ENCODE measurements at places on chromosomes 3 and 15. TPM values are rescaled to one million over a fixed set of nuclear protein-coding genes. Genes with fewer than 3 reads are reported as not detected.

DNA sequence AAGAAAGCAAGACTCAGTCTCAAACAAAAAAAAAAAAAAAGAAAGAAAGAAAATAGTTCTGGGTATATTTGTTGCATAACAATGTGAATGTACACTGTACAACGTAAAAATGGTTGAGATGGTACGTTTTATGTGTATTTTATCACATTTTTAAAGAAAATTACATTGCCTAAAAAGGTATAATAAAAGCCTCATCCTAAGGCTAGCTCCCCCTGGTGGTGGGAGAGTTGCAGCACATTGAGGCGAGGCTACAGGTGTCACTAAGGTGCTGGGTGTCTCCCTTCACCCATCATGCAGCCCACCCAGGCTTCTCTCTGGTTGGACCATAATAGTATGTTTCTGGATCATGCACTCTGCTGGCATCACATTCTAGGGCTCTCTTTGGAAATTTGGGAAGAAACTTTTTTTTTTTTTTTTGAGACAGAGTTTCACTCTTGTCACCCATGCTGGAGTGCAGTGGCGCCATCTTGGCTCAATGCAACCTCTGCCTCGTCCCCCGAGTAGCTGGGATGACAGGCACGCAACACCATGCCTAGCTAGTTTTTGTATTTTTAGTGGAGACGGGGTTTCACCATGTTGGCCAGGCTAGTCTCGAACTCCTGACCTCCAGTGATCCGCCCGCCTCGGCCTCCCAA, 12.4 kb upstream of the RAB11A start:
- DNase-seq, result peak; percentile 61
- no peaks in the 10 kb centered on the region for H3K27me3 ChIP-seq
- H3K27ac ChIP-seq, result no peak overlapping the region
- H3K4me3 ChIP-seq, result no peak overlapping the region
- H3K36me3 ChIP-seq, result no peaks in the 10 kb centered on the region

Gene ROPN1
- total RNA-seq, result 1.0 TPM

- no peak overlapping the region for H3K4me3 ChIP-seq
- no peak for DNase-seq
- no peaks in the 10 kb centered on the region for H3K27me3 ChIP-seq
- no peaks in the 10 kb centered on the region for H3K36me3 ChIP-seq
- H3K27ac ChIP-seq, result no peak overlapping the region
Measured at GRCh38 chr3:108136561-108137459, 46.0 kb upstream of the CD47 start.

GRCh38 chr3:116776880-116777785, 67.6 kb downstream of the TUSC7 start:
- no peaks in the 10 kb centered on the region for H3K4me1 ChIP-seq
- no peaks in the 10 kb centered on the region for H3K27me3 ChIP-seq
- H3K4me3 ChIP-seq, result no peak overlapping the region

Gene SH3GL3
- total RNA-seq, result not detected

DNA sequence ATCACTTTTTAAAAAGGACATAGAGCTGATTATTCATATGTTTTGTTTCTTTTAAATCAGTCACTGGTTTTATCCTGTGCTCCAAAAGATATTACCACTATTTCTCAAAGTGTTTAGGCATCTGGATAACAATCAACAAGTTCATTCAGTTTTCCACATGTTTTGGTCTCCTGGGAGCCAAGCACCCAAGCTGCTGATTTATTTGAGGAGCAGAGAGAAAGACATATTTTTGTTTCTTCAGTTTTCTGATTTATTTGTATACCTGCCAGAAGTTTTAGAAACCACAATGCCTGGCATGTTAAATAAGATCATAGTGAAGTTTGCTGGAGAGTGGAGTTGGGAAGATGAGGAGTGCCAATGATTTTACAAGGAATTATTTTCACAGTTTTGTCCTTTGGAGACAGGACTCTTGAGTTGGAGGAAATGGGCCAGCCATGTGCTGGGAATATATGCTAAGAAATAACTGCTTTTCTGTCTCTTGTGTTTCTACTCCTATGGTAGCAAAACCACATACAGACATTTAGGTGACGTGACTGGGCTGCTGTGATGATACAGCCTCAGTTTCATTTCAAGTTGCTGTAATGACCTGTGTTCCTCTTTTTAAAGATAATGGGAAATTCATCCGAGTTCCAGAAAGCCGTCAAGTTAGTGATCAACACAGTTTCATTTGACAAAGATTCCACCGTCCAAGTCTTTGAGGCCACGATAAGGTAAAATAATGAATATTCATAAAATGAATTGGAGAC, 11.7 kb downstream of the EDEM1 start:
- H3K4me3 ChIP-seq, result no peak overlapping the region
- H3K4me1 ChIP-seq, result no peaks in the 10 kb centered on the region
- H3K27ac ChIP-seq, result no peak overlapping the region
- no peaks in the 10 kb centered on the region for H3K27me3 ChIP-seq
- H3K36me3 ChIP-seq, result peaks cover 27% of the 10 kb centered on the region

- no peak overlapping the region for H3K27ac ChIP-seq
- no peak overlapping the region for H3K4me3 ChIP-seq
- DNase-seq, result no peak
- H3K4me1 ChIP-seq, result no peaks in the 10 kb centered on the region
- H3K27me3 ChIP-seq, result no peaks in the 10 kb centered on the region
Measured at GRCh38 chr3:195812366-195812765, 637 bp upstream of the MUC4 start.

GRCh38 chr15:47427463-47427862, 289.8 kb upstream of the SEMA6D start:
- H3K4me1 ChIP-seq, result no peaks in the 10 kb centered on the region
- no peaks in the 10 kb centered on the region for H3K27me3 ChIP-seq
- no peak overlapping the region for H3K27ac ChIP-seq
- no peak for DNase-seq

DNA sequence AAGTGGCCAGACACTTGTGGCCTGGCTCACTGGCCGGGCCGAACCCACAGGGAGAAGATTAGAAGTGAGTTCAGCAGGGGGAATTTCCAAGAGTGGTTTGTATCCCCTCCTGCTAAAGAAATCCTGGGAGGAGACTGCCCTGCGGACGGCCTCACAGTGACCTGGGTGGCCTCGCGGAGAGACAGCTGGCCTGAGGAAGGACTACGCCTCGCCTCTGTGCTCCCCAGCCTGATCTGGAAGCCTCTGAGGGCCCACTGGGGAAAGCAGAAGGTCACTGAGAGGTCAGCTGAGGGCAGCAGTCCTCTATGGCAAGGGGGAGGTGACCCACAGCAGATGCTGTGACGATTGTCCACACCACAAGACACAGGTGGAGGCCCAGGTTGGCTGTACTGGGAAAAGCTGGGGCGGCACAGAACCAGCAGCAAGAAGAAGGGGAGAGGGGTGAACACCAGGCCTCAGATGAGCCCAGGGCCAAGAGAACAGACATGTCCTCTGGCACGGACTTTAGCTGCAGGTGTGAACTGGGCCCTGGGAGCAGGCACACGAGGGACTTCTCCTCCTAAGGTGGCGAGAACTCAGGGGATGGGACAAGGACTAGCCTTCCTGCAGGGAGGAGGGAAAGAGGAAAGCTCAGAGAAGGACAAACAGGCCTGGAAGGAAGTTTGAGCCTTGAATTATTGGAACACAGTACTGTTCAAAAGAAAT, 37.2 kb upstream of the DLG1 start:
- H3K4me3 ChIP-seq, result no peak overlapping the region
- H3K4me1 ChIP-seq, result no peaks in the 10 kb centered on the region
- H3K27me3 ChIP-seq, result no peaks in the 10 kb centered on the region

DNA sequence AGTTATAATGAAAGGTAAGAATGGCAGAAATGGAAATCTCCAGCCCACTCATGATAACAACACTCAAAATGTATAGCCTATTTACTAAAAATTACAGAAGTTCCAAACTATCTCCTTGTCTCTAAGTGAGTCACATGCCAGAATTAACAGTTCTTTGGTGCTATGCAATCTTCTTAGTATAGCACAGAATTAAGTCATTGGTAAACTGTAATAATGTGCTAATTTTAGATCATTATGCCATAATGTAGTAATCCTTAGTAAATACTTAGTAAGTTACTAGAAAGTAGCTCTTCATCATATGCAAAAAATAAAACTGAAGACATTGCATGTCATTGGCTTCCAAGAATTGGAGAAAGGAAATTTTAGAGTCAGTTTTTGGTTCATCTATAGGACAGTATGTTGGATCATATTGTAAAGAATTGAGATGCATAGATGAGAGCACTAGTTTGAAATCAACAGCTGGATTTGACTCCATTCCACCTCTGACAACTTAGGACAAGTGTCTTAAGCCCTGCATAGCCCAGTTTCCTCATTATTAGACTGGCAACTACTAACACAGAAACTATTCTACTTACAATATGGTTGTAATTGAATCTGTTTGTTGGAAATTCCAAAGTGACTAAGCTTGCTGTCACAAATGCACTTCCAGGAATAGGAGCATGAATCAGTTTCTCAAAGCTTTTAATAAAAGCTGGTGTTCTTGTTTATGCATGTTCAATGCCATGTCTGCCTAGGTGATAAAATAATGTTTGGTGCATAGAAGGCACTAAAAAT, 40.1 kb upstream of the CD47 start:
- peak overlapping the region; percentile 27 for H3K27ac ChIP-seq
- H3K4me3 ChIP-seq, result no peak overlapping the region
- no peaks in the 10 kb centered on the region for H3K36me3 ChIP-seq
- no peak for DNase-seq
- H3K27me3 ChIP-seq, result no peaks in the 10 kb centered on the region

GRCh38 chr3:39809181-39809994, at the start of gene MYRIP:
MYRIP (plus strand) TSS chr3:39809609; CDS start chr3:39900817, 91,208 bp downstream.
- peaks cover 36% of the 10 kb centered on the region for H3K27me3 ChIP-seq
- no peak within 1 kb of the TSS for H3K27ac ChIP-seq
- H3K4me1 ChIP-seq, result peaks cover 14% of the 10 kb centered on the region
- peak; percentile 60 for DNase-seq

Gene FILIP1L
- 57.3 TPM for total RNA-seq

DNA sequence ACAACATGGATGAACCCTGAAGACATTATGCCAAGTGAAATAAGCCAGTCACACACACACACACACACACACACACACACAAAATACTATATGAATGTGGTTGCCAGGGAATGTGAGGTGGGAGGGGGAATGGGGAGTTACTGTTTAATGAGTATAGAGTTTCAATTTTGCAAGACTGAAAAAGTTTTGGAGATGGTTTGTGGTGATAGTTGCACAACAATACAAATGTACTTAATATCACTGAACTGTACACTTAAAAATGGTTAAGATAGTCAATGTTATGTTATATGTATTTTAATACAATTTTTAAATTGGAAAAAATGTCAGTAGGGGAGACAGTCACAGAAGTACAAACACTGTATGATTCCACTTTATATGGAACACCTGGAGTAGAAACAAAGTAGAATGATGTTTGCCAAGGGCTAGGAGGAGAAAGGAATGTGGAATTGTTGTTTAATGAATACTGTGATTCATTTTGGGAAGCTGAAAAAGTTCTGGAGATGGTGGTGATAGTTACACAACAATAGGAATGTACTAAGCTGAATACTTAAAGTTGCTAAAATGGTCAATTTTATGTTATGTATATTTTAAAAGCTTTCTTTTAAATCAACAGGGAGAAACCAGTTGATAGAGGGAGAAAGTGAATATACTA, 76.6 kb downstream of the RPL39L start:
- H3K27me3 ChIP-seq, result no peaks in the 10 kb centered on the region
- peaks cover 33% of the 10 kb centered on the region for H3K4me1 ChIP-seq
- H3K36me3 ChIP-seq, result no peaks in the 10 kb centered on the region
- H3K4me3 ChIP-seq, result no peak overlapping the region
- no peak overlapping the region for H3K27ac ChIP-seq

Gene MEX3B
- 3.4 TPM for total RNA-seq

Gene SUSD5
- 6.7 TPM for total RNA-seq

DNA sequence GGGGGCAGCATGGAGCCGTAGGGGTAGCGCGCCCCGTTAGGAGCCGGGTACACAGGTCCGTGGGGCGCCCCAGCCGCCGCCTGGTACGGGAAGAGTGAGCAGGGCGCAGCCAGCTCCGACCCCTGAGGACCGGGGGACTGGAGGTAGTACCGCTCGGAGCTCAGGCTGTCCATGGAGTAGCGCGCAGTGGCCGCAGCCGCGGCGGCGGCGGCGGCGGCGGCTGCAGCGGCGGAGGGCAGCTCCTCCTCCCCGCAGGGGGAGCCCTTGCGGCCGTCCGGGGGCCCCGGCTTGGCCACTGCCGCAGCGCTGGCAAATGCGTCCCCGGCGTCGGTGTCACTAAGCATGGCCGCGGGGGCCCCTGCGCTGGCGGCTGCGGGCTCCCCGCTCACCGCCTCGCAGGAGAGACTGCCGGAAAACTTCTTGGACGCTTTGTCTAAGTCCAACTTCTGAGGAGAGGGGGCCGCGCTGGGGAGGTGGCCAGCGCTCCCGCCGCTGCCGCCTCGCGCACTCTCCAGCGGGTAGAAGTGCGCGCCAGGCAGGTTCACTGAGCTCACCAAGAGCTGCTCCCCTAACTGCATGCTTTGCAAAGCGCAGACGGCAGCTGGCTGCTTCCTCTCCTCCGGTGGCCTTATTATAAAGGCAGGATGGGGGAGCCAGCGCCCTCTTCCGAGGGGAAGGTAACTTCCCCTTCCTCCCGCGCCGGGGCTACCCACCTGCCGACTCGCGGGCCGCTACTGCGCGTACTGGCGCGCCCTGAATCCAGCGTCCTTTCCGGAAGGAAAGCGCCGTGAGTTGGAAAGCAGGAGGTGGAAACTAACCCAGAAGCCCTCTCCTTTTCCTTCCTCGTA, at the start of gene EOMES:
TSS of gene EOMES (minus strand) at position 607 of the 848 bp plus-strand sequence. CDS start at position 578, 29 bp downstream.
- peaks cover 29% of the 10 kb centered on the region for H3K4me1 ChIP-seq
- H3K27ac ChIP-seq, result peak within 1 kb of the TSS; percentile 80

Gene INAFM2
- 37.6 TPM for total RNA-seq

DNA sequence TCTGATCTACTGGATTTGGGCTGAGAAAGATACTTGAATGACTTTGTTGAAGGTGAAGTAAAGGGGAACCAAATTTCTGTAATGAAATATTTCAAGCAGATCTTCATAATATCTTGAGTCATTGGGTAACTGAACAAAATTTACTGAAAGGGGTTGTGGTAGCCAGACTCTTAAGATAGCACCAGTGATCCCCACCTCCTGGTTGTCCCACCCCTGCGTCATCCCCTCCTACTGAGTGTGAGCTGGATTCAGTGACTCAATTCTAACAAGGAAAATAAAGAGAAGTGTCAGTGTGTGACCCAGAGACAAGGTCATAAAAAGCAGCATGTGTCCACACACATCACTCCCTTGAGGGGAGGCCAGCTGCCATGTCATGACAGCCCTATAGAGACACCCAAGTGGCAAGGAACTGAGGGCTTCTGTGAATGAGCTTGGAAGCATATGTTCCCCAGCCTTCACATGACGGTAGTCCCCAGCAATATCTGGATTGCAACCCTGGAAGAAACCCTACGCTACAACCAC, 107.1 kb downstream of the MECOM start:
- H3K27ac ChIP-seq, result no peak overlapping the region
- no peak overlapping the region for H3K4me3 ChIP-seq

GRCh38 chr3:152202976-152203626, 65.6 kb upstream of the MBNL1 start:
- H3K27me3 ChIP-seq, result no peaks in the 10 kb centered on the region
- DNase-seq, result no peak
- peak overlapping the region; percentile 31 for H3K4me3 ChIP-seq
- H3K36me3 ChIP-seq, result no peaks in the 10 kb centered on the region

Gene FETUB
- not detected for total RNA-seq
